ENCODE measurements at places on chromosomes 7 and 10. TPM values are rescaled to one million over a fixed set of nuclear protein-coding genes. Genes with fewer than 3 reads are reported as not detected.

LRIT1 gene
- not detected for polyA plus RNA-seq

- no peak for DNase-seq
Observed at GRCh38 chr7:23970193-23970592, 260.2 kb downstream of the STK31 start.

GRCh38 chr7:36188906-36189305, 35.9 kb downstream of the EEPD1 start:
- DNase-seq = no peak

TMED4 gene
- polyA plus RNA-seq = 50.0 TPM

DNA sequence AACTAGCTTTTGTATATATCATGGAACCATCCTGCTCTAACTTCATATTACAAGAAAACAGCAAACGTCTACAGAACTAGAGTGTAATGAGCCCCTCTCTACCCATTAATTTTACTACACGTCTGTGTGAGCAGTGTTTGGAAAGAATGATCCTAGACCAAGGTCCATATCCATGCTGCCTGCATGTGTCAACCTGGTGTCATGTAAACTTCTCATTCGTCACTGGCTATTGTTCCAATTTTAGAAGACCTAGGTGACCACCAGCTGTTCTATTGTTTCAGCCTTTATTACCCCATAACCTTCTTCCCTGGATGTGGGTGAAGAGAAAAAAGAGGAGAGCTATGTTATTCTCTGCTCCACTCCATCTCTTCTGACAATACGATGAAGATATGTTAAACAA, 77.1 kb downstream of the CREM start:
- DNase-seq = no peak
